Stimulated activated CD8-positive, alpha-beta memory T cell treated with anti-CD3 and anti-CD28 coated beads, Interleukin-7, amount 100 ng/mL, for 1 hour (primary cell): ENCODE measurements at places on chromosomes 6 and 20.

GRCh38 chr6:131288214-131288613, 152.9 kb downstream of the AKAP7 start:
- DNase-seq, result no peak

- no peak for DNase-seq
These were observed 139.0 kb downstream of the PRDM13 start for GRCh38 chr6:99745651-99746050.

DNA sequence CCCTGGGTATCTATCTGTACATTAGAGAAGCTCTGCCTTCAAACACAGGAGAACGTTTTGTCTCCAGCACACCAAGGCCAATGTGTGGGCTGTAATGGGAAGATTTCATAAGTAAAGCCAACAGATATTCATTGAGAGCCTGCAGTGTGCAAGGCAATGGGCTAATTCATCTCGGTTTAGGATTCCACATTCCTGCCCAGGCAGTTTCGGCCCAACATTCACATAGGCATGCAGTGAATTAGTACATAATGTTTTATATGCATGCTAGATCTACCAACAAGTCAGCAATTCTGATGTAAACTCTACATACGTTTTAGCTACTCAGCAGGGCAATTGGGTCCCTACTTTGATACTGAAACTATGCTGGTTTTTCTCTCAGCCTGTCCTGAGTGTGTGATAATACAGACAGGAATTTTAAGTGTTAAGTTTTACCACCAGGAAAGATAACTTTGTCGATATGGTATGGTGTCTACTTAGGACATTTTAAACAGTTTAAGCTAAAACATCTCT, 46.9 kb upstream of the NAA20 start:
- DNase-seq, result no peak

DNA sequence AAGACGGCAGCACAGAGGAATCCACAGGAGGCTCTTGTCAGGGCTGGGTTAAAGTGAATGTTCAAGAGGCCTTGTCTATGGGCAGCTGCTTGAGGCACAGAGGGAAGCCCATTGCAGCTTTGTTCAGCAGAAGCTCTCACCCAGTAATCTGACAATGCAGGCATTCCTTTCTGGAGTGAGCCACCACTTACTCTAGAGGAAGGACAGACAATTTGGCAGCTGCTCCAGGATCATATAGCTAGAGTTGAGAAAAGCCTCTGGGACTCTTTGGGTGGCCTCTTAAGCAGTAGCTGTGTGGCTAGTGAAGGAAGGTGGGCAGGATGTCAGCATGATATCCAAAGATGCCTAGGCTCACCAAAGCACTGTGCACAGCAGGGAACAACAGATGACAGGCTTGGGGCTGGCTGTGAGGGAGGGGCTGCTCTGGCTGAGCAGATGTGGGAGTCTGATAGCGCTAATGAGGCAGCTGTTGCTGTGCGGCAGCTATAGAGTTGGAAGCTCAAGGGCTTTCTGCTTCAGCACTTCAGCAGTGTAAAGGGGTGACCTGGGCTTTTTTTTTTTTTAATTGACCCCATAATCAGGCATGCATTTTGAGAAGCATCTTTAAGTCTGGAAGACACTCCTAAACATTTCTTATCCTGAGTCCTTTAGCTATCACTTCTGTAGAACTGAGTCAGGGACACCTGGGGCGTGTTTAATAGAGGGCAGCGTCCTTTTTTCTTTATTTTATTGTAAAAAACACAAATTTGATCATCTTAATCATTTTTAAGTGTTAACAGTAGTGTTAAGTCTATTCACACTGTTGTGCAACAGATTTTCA, 27.2 kb downstream of the CMTR1 start:
- DNase-seq, result no peak

GRCh38 chr6:149476789-149477455, 7.9 kb downstream of the ZC3H12D start:
- no peak for DNase-seq

DNA sequence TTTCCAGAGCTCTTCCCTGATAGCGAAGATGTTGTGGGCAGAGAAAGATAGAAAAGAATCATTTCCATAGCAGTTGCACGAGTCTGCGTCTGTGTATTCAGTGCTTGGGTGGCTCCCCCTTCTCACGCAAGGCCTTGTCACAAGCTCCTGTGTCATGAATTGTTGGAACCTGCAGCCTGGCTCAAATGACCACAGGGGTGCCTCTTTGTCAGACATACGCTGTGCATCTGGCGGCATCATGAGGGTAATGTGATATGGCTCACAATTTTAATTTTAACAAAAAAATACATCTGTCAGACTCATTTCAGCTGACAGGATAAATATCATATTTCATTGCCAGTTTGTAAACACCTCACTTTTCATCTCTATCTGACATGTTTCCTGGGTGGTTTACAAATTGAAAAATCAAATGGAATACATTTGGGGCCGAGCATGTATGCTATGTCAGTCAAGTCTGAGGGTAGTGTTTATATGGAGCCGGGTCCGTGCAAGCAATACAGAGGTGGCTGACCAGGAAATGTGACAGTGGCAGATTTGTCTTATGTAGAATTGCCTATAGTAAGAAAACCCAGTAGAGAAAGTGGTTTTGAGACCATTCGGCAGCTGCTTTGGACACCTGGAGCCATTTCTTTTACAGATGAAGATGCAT, 90.9 kb downstream of the CAP2 start:
- no peak for DNase-seq

GRCh38 chr6:109059571-109060021, 35.0 kb downstream of the SESN1 start:
- no peak for DNase-seq

DNA sequence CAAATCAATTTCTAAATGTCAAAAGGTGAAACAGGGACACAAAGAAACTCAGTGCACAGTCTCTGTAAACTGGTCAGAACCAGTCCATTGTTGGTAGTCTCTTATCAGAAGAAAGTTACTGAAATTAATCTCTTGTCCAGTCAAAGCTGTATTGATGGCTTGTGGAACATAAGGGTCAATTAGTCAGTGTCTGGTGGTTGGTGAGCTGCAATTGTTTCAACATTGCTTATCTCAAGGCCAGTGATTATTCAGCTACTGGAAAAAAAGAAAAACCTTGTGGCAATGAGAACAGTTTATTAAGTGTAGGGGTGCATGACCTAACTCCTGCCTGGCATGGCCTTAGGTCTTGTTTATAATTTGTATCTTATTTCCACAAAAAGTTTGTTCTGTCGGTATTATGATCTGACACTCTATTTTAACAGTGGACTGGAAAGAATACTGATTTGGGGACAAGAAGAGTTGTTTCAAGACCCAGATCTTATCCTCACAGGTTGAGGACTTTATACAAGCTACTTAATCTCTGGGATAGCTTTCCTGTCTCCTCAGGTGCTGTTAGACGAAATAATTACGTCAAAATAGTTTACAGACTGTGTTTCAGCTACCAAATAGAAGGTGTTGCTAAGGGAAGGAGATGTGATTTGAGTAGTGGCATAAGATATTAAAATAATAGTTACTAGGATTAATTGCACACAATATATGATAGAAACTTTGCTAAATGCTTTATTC, 520.0 kb upstream of the IRAK1BP1 start:
- DNase-seq, result no peak

DNA sequence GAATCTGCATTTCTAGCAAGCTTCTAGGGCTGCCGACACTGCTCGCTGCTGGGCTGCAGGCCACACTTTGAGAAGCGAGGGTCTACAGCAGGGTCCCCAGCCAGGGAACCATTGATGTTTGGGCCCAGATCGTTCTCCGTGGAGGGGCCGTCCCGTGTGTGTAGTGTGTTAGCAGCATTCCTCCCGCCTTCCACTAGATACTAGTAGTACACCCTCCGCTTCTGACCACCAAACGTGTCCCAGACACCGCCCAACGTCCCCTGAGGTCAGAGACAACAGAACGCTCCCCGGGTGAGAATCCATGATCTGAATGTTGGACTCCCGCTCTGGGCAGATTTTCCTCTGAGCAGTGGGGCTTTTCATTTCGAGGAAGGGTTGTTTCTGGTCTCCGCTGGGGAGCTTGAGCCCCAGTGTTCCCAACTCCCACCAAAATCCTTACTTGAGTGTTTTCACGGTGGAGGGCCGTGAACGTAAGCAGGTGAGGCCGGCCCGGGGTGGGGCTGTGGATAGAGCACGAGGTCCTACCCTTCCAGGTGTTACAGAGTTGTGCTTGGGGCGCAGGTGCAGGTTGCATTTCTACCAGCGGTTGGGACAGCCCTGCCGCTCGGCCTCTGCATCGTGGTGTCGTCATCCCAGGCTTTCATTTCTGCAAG, 124.6 kb downstream of the SYCP2 start:
- no peak for DNase-seq

DNA sequence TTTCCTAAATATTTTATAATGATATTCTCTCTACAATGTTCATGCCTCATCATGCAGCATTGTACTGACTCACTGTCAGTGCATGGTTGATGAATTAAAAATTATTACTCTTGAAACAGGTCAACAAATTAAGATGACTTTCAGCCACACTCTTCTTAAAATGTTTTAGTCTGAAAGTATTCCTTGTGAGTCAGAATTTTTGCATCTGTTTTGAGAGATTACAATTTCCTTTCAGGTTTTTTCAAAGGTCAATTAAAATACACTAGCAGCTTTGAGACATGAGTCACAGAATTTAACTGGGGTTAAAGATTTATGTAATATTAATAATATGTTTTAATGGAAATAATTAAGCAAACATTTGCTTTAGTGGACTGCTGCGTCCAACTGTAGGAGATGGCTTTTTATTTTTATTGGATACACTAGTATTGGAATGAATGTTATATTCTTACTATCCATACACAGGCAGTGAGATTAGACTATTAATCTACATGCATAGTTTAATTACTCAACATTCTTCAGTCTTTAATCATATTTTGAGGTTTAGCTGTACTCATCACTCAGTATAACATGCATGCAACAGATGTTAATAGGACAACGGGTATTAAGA, 9.7 kb downstream of the COL12A1 start:
- no peak for DNase-seq

- DNase-seq, result no peak
These were observed 56.3 kb downstream of the KCNS1 start for GRCh38 chr20:45044601-45045000.

- DNase-seq, result no peak
These were observed 58.6 kb upstream of the SLC32A1 start for GRCh38 chr20:38665506-38666285.

DNA sequence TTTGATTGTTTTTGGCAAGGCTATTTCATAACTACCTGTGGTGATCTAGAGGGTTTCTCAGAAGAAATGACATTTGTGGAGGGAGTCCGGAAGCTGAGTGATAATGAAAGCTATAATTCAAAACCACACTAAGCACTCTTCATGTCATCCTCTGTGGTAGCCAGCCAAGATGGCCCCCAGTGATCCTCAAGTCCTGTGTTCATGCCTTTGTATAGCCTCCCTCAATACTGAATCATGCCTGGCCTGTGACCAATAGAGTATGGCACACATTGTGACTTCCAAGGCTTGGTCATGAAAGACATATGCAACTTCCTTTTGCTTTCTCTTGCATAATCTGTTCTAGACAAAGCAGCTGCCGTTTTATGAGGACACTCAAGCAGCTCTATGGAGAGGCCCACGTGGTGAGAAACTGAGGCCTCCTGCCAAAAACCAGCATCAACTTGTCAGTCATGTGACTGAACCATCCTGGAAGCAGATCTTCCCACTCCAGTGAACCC, 12.8 kb upstream of the DNAAF9 start:
- DNase-seq, result no peak

- no peak for DNase-seq
These were observed 67.5 kb downstream of the RTN4IP1 start for GRCh38 chr6:106561686-106562405.

DNA sequence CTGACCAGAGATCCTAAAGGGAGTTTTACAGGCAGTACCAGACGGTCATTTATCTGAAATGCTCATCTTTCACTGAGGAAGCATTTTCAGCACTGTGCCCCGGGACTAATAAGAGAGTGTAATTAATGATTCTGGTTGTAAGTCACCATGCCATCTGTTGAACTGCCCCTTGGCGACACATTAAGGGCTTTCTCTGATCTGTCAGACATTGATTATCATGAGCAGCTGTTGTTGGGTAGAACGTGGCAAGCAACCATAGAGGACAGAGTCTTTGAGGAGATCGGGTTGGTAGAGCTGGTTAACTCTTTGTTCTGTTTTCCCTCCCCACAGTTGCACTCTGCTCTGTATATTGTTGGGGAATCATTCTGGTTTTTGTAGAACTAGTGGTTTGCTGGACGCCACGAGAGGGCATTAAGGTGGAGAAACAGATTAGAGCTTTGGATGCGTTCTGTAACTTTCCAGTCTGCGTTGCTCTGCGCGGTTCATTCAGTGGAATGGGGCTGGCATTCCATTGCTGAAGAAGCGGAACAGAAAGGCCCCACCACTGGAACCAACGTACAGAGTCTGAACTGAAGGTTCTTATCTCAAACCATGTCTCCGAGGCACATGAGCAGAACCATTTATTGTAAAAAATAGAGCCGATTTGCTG, 34.3 kb downstream of the RPRD1B start:
- DNase-seq, result no peak

DNA sequence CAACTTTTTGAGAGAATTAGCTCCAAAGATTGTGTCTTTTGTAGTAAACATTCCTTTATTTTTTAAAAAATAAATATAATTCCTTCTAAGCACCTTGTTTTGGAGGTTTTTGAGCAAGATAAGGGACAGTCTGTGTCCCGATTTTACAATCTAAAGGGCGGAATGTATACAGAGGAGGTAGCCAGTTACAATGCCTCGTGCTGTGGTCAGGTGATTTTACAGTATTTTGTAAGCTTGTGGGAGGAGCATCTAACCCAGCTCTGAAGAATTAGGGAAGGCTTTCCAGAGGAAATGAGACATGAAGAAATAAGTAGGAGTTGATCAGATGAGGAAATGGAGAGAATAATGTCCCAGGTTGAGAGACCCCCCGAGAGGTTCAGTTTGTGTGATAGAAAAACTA, 1.3 kb downstream of the HINT3 start:
- DNase-seq, result no peak

DNA sequence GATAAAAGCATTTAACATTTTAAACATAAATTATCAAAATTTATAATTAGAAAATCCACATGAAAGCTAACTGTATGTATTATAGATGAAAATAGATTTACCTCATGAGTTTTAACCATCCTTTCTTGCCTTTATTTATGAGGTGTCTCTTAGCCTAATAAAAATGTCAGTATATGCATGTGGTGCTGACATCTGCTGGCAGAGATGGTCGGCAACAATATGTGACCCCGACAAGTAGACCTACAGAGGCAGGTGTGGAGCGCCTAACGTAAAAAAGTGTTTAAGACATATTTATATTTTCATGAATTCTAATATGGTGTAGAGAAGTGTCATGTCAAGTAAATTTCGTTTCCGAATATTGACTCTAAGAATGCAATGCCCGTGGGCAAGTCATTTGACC, 149.0 kb upstream of the FUT9 start:
- DNase-seq, result no peak
